NCI-H1436 (cell line): ENCODE measurements at places on chromosomes 2 and 18.

DNA sequence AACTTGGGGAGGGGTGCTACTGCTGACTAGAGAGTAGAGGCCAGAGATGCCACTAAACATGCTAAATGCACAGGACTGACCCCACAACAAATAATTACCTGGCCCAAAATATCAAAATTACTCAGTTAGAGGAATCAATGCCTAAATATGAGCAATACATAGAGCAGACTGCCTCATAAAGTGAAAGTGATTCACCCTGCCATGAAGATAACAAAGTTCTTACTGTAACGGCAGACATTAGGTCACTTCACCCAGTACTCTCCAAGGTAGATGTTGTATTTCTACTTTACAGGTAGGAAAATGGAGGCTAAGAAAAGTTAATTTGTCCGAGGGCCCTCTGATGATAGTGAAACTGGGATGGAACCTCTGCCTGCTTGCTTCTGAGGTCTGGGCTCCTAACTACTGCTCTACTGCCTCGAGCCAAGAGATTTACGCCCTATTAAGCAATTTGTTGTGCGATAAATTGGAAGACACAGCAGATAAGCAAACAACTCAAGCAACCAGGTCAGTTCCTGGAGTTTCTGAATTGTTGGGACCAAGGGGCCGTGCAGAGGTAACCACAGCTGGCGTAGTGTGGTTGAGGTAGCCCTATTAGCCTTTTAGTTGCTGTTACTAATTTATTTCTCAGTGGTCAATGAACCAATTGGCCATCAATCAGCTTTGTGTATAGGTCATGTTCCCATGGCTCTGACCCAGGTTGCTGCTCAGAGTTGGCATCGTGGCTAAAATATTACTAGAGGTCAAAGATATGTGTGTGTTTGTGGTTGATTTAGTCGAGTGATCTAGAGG is 4.8 kb downstream of the DHRS9 start:
- DNase-seq: no peak

DNA sequence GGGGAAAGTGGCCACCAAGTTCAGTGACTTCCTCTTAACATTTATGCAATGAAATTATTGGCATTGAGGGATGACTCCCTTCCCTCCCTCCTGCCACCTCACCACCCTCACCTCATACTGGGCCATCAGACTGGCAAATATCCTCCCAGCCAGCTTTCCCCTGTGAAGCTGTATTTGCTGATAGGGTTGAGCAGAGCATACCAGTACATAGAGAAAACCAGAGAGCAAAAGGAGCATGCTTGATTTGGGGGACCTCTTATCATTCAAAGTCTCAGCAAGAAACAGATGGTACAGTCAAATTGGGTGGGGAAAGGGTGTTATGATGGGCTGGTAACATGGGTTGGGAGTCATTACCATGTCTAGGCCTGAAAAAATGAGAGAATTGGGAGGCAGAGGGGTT is 19.1 kb upstream of the B3GNT2 start:
- DNase-seq: no peak

GRCh38 chr2:8061219-8061618 is 620.6 kb upstream of the ID2 start:
- no peak for DNase-seq

- DNase-seq: no peak
Observed at GRCh38 chr2:127864877-127865276, 6.9 kb upstream of the POLR2D start.

DNA sequence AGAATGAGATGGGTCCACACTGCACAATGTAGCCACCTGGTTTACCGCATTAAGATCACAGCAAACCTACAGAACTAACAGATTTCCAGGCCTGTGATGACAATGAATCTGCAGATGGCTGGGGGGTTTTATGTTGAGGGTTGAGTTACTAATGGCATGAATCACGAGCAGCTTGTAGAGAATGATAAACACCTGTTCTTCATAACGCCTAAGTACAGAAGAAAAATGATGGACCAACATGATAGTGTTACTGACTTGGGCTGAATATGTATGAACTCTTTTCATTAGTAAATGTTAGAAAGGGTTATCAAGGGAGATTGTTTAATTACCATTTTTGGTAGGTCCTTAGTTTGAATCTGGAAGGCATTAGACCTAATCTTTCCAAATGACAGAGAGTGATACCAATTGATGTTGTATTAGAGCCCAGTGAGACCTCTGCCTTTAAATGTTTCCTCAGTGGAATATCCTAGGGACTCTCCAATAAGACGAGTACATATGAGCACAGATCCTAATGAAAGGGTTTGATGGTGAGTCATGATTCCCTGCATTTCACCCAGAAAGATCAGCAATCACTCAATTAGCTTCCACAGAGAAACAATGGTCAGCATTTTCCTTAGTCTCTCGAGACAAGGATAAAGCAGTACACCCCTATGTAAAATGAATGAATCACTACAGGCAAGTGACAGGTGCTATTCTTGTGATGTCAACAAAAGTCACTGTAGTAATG is 243.8 kb downstream of the DLGAP1 start:
- DNase-seq: no peak

DNA sequence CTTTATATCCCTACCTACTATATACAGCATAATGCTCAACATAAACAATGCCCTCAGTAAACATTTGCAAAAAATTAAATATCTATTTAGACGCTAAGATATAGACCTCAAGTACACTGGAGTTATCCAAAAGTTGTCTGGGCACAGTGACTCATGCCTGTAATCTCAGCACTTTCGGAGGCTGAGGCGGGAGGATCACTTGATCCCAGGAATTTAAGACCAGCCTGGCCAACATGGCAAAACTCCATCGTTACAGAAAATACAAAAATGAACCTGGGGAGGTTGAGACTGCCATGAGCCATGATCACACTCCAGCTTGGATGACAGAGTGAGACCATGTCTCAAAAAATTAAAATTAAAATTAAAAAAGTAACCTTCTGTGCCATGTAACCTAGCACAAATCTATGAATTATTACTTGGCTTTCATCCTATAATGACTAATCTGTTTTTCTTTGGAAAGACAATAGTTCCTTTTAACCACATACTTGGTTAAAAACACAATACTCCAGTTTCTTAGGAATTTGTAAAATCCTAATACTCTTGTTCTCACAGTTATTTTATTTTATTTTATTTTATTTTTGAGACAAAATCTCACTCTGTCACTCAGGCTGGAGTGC is 6.7 kb upstream of the TNFAIP6 start:
- DNase-seq: no peak

DNA sequence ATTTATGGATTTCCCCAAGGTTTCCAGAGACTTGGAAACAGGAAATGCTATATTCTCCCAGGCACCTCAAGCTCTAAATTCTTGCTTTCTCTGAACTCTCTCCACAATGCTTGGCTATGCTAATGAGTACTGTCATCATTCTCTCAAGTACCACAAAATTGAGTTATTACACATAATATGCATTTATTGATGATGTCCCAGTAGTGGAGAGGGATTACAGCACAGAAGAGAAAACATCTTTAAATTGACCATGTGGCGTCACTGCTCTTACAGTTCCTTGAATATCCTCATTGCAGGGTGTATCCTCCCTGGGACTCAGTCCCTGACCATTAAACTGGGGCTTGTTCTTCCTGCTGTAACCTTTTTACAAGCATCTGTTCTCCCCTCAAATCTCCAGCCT is 681.1 kb upstream of the FANCL start:
- DNase-seq: no peak

GRCh38 chr18:54052732-54053429 is 171.6 kb downstream of the MBD2 start:
- DNase-seq: no peak

GRCh38 chr2:166499281-166499680 is 5.2 kb upstream of the SCN7A start:
- no peak for DNase-seq

- DNase-seq: no peak
Observed at GRCh38 chr2:25419678-25420242, 78.0 kb upstream of the DNMT3A start.

DNA sequence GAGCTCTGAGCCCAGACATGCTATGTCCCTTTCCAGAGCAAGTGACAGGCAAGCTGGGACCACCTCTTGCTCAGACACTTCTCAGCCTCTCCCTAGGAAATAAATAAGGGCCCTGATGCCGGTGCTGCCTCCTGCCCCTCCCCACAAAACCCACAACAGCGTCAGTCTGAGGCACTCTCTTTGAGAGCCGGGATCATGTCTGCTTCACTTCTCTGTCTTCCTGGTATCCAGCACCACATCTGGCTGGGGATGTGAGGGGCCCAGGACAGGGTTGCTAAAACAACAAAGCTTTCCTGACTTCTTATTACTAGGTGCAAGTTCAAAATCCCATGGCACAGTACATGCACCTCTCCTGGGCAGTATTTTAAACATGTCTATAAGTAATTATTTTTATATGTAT is 103.9 kb upstream of the GLI2 start:
- DNase-seq: no peak

GRCh38 chr2:10471955-10472354 is 23.8 kb upstream of the ODC1 start:
- no peak for DNase-seq

DNA sequence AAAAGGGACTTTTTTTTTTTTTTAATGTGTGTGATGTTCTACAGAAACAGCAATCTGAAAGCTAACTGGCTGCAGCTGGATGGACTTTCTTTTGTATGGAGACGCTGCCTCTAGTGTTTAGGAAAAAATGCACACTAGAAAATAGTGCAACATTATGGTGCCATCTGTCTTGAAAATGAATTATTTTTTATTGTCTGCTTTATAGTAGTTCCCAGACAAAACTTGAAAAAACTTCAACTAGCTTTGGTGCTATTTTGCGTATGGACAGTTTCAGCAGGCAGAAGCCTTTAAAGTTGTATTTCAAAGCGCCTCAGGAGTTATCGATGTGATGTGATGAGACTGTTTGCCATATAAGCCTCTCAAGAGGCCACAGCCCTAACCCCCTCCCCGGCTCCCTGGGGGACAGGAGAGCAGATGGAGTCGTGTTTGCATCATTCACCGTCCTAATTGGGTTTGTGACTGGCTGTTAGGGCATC is 86.9 kb downstream of the LTBP1 start:
- no peak for DNase-seq

GRCh38 chr18:54357082-54357659 is 487 bp downstream of the STARD6 start:
- DNase-seq: no peak

GRCh38 chr2:16320716-16321115 is 344.9 kb downstream of the CYRIA start:
- peak; percentile 5 for DNase-seq

GRCh38 chr2:55859875-55860274 is 63.7 kb downstream of the EFEMP1 start:
- DNase-seq: no peak

DNA sequence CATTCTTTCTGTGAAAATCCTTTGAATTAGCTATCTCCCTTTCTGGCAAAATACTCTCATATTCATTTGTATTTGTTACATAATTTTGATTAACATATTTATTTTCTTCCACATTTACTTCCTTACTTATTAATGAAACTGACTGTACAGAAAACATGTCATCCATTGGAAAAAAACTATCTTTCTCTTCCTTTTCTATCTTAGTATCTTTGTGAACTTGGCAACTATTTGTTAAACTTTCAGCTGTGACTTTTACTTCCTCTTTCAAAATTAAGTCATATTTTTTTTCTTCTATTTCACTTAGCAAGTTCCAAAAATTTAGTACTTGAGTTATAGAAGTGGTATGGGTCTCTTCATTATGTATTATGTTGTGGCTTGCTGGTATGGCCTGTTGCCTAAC is 2.6 kb downstream of the RAD51AP2 start:
- DNase-seq: no peak

- no peak for DNase-seq
Observed at GRCh38 chr2:226077841-226078240, 678.3 kb downstream of the NYAP2 start.

DNA sequence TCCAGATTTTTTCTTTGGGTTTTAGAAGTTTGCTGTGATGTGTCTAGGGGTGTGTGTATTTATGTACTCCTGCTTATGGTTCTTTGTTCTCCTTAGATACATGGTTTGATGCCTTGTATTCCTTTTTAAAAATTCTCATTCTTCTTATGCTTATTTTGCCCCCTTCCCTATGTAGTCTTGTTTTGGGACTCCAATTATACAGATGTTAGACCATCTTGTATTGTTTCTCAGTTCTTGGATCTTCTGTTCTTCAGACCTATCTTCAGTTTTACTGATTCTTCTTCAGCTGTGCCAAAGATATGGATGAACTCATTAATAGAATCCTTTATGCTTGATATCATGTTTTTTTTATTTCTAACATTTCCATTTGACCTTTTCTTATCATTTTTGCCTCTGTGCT is 14.2 kb upstream of the MSL3B start:
- DNase-seq: no peak

GRCh38 chr2:126777620-126777978 is 121.1 kb upstream of the TEX51 start:
- DNase-seq: no peak

GRCh38 chr2:218999021-218999880 is 6.0 kb upstream of the CRYBA2 start:
- DNase-seq: no peak

DNA sequence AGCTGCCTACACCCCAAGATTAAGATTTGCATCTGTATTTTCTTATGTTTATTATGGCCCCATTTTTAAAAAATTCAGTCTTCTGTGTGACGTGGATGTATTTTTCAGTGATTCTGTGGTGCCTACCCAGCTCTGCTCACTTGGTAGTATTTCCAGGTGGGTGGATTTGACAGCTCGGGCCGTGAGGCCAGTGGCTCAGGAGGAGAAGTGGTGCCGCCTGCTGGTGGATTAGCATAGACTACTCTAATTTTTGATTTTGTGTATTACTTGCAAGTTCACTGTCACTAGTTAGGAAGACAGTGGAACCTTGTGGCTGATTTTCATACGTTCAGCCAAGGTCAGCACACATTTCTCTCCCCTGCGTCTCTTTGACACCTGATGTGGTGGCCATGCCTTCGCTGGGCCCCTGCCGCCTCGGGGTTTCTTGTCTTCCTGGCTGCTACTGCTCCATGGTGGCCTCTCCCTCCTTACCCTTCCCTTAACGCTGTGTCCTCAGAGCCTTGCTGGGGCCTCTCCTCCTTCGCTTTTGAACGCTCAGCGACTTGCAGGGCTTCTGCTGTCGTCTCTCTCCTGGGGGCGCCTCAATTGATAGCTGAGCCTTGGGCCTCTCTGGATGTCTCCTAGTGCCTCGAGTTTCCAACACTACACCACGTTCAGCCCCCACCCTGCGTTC is 89.4 kb downstream of the DGKD start:
- DNase-seq: peak; percentile 62

DNA sequence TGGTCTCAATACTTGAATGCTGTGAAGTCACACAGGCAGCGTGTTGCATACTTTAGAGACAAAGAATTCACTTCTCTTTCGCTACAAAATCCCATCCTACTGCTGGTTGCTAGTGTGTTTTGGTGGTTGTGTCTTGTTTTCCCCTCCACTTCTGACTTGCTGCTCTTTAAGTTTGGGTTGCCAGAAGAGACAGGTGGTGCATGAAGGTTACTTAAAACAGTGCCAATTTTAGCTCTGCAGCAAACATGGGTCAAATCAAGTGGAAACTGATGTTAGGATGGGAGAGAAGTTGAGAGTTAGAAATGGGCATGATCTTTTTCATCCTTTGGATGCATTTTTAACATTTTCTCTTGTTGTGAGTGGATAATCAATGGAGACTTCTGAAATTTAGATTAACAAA is 136.2 kb upstream of the KCNH7 start:
- DNase-seq: no peak
